NCI-H1930 (cell line): ENCODE measurements at places on chromosomes 12 and 14.

GRCh38 chr14:67551940-67552339 lies 18.9 kb downstream of the PLEKHH1 start:
- no peak for DNase-seq

DNA sequence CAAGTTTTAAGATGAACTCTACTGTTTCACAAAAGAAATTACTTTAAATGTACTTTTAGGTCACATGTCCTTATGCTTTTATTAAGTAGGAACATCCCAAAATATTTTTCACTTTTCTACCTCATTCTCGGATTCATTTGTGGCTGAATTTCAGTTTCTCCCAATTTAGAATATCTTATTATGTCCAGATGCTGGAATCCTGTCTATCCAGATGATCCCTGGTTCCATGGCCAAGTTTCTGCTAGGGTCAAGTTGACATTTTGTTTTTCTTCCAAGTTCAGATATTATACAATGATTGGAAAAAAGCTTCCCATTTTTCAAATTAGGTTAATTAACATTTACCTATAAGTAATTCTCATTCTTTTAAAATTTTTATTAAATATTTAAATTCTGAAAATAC lies 181.8 kb upstream of the SLC16A7 start:
- no peak for DNase-seq

DNA sequence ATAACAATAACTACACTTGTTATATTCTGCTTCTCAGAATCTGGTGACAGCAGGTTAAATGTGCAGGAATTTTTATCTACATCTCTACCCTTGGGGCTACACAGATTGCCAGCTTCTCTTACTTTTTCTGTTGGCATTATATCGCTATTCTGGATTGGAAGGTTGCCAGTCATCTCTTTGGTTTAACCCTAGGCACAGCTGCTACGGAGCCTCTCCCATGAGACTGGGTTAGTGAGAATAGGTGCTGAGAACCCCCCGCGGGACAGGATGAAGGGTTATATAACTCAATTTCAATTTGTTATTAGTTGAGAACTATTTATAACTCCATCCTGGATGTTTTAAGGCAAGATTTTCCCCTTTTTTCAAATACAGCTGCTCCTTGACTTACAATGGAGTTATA lies 73.1 kb downstream of the ACADS start:
- DNase-seq, result no peak

DNA sequence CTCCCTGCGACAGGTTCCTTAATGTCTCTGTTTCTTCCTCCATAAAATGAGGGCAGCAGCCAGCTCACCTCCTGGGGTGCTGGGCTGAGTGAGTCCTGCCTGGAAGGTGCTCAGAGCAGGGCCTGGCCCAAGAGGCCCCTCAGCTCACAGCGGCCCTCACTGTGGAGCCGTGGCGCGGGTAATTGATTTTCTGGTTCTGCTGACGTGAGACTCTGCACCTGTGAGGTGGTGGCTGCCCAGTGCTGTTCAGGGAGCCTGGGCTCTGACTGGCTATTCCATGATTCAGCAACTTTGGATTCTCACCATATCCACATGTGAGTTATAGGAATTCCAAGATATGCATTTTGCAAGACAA lies 266.6 kb downstream of the ADGRD1 start:
- no peak for DNase-seq

DNA sequence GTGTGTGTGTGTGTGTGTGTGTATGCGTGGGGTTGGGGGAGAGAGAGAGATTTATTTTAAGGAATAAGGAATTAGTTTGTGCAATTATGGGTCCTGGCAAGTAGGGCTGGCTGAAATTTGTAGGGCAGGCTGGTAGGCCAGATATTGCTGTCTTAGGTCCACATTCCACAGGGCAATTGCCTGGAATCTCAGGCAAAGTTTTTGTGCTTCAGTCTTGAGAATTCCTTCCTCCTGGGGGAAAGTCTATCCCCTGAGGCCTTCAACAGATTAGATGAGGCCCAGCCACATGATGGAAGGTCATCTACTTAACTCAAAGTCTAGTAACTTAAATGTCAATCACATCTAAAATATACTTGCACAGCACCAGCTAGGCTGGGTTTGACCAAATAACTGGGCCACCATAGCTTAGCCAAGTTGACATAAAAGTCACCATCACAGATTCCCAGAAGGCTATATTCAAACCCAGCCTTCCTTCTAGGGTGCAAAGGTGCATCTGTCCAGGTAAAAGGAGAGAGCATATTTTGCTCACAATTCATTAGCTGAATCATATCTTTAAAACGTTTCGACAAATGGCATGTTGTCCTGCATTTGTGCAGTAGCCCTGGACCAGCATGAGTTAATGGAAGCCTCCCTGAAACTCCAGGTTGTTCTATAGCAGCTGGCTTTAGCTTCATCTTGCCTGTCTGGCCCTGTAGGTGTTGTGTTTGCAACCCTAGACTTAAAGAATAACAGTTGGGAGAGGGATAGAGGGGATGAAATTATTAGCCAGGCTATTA lies 63.1 kb downstream of the C14orf132 start:
- DNase-seq, result no peak

DNA sequence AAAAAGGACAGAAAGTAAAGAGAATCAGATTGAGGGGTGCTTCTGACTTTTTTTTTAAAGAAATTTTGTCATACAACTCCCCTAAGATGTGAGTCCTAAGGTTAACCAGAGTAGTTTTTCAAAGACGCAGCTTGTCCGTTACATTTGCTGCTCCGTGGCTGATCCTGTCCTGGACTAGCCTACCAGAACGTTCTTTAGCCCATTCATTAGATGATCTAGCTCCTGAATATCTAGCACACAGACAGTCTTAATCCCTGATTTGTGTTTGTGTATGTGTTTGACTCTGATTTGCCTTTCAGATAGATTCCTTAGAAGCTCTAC lies 60.3 kb downstream of the SAMD4A start:
- DNase-seq, result no peak
